ENCODE measurements at places on chromosomes 11 and 22.

- no peak for DNase-seq
Observed at GRCh38 chr22:27409299-27409698, 392.3 kb downstream of the MN1 start.

- no peak for DNase-seq
Observed at GRCh38 chr11:46984987-46985386, 48.4 kb downstream of the CSTPP1 start.

GRCh38 chr11:120098503-120099020 lies 39.4 kb downstream of the TRIM29 start:
- no peak for DNase-seq

- DNase-seq: no peak
Observed at GRCh38 chr11:84407091-84407490, 1120.9 kb upstream of the CCDC90B start.

DNA sequence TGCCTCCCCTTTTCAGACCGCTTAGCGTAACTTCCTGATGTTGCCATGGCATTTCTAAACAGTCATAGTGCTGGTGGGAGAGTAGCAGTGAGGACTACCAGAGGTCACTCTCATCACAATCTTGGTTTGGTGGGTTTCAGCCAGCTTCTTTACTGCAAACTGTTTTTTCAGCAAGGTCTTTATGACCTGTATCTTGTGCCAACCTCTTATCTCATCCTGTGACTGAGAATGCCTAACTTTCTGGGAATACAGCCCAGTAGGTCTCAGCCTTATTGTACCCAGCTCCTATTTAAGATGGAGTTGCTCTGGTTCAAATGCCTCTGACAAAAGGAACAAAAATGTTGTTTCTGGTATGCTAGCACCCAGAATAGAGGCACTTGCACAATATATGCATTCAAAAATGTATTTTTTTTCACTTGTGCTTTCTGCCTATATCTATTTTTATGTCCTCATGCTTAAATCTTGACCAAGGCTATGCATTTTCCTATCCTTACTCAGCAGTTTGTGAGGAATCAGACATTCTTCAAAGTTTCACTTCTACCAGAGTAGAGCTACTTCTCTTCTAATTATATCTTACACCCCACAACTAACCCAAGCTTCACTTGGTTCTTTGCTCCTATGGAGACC lies 16.1 kb upstream of the OR51M1 start:
- DNase-seq: no peak

GRCh38 chr22:47315862-47316419 lies 553.5 kb downstream of the TBC1D22A start:
- no peak for DNase-seq

DNA sequence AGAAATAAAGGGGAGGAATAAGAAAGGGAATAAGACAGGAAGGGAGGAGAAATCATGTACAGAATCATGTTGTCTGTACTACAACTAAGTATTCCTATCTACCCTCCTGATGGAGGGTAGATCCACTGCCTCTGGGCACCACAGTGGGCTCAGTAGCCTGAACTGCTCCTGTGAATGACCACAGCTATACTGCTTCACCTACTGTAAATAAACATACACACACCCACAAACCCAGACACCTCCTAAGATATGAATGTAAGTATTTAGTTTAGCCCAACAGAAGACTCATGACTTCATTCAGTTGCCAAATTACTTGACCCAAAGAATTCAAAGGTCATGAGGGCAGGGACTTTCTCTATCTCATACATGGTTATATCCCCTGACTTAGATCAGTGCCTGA lies 177.3 kb upstream of the C11orf58 start:
- no peak for DNase-seq

DNA sequence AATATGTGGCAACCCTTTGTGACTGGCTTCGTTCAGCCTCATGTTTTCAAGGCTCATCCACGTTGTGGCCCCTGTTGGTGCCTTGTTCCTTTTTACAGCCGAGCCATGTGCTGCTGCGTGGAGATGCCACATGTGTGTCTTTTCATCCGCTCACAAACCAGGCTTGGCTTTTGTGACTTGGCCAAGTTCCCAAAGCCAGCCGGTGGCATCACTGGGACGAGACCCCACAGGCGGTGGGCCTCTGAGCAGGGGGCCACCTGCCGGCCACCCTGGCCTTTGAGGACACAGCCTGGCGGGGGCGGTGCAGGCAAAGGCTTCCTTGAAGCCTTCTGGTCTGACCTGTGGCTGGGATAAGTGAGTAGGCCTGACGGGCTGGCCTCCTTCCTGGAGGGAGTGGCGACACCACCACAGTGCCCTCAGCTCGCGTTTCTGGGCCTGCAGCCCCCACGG lies 10.5 kb downstream of the GRK2 start:
- DNase-seq: no peak

DNA sequence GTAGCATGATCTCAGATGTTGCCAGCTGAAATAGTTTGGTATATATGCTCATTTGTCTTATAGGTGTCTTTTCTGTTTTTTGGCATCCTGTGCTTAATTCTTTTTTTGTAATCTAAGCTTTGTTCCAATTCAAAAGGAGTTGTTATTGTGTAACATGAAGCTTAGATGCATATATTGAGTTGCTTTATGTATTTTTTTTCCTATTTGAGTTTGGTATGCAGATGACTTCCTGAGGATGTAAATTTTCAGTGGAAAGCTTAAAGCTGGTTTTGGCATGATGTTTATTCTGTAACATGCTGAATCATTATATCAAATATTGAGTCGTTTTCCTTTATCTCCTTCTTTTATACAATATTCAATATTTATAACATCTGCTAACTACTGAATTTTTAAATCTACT lies 69.4 kb downstream of the DDX10 start:
- DNase-seq: no peak

DNA sequence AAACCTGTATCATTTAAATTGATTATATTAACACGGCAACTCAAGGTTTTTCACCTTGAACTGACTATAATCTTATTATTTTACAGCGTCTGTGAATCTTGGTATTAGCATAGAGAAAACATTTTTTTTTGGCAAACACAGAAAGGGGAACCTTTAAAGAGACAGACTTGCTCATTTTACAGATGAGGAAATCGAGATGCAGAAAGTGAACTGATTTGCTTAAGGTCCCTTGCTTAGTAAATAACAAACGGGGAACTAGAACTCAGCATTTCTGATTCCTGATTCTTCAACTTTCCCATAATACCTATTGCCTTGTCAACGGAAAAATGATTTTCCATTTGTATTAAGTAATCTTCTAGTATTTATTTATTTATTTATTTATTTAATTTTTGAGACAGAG lies 33.2 kb upstream of the CECR2 start:
- DNase-seq: no peak

DNA sequence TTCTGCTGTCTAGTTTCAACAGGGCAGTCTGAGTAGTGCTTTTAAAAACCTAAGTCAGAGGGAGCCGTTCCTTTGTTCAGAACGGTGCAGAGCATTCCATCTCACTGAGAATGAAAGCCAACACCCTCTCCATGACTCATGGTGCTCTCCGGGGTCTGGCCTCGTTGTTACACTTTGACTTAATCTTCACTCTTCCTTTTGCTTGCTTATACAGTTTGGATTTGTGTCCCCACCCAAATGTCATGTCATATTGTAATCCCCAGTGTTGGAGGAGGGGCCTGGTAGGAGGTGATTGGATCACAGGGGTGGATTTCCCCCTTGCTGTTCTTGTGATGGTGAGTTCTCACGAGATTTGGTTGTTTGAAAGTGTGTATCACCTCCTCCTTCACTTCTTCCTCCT lies 292.2 kb downstream of the ST3GAL4 start:
- DNase-seq: no peak

GRCh38 chr22:23058063-23058462 lies 12.3 kb upstream of the GNAZ start:
- DNase-seq: no peak

DNA sequence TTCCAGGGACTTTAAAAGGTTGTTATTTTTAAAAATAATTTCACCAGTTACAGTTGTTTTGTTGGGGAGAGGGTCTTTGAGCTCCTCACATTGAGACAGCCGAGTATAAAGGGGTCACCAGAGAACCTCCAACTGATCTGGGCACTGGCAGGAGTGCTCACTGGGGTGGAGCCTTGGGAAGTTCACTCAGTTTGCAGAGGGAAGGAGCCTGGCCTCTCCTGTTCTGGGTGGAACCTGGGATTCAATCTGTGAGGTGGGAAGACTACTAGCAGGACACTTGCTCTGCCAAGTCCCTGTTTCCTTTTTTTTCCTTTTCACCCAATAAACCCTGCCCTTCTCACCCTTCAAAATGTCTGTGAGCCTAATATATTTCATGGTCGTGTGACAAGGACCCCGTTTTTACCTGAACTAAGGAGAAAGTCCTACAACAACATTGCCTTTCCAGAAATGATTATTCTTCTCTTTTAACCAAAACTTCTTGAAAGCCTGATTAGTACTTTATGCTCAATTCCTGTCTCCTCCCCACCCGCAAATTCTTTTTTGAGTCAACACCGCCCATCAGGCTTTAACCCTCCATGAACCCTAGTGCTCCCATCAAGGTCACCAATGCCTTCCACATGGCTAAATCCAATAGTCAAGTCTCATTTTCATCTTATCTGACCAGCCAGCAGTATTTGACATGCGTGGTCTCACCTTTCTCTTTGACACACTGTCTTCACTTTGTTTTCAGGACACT lies 22.0 kb upstream of the MSANTD2 start:
- DNase-seq: no peak

DNA sequence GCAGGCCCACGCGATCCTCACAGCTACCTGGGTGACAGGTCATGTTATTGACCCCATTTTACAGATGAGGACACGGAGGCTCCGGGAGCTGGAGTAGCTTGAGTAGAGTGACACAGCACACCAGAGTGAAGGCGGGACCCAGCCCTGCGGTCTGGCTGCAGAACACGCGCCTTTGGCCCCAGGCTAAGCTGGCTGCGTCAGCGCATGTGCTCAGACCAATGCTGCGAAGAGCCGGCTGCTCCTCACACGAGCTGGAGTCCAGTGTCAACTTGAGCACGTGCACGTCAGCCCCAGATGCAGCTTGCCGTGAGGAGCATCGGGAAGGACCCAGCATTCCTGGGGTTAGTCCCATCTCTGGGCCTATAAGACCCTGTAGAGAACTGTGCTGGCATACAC lies 49.9 kb downstream of the SCUBE1 start:
- no peak for DNase-seq

DNA sequence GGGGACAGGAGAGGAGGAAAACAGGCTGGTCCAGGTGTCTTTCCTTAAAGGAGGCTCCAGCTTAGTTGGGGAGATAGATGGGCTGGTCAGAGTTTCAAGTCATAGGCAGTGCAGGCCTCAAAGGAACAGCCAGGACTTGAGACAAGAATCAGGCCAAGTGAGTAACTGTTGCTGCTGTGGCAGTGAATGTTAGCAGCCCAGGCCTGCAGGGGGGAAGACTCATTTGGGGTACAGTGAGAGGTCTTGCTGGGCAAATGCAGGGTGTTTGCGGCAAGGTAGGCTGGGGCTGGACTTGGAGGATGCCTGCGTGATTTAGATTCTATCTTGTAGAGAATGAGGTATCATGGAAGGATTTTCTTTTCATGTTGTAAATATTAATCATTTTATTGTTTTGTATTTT lies 24.1 kb downstream of the PTPRJ start:
- DNase-seq: no peak

GRCh38 chr11:118640332-118641154 lies 33.1 kb downstream of the PHLDB1 start:
- no peak for DNase-seq

DNA sequence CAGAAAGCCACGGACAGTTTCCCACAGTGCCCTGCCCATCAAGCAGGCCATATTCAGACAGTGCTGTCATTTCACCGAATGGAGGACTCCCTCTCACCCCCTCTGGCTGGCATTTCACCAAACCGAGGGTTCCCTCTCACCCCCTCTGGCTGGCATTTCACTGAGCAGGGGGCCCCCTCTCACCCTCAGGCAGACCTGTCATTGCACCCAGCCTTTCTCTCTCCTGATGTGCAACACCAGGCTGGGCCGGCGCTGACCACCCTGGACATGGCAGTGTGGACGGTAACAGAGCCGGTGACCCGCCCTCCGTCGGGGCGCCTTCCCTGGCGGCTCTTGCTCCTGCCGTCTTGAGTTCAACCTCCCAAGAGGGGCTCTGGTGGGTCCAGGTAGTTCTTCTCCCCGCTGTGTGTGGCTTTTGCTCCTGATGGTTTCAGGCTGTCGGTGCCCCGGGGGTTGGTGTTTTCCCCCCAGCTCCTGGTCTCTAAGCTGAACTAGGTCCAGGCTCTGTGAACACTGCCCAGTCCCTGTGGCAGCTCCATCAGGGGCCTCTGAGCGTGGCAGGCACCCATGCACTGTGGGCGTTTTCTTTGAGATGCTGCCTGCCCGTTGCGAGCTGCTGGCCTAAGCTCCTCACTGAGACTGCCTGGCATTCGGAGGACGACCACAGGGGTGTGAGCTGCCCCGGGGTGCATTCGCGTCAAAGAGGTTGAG lies 46.9 kb downstream of the SMIM38 start:
- DNase-seq: no peak

- no peak for DNase-seq
Observed at GRCh38 chr11:110200241-110200640, 96.2 kb downstream of the RDX start.

DNA sequence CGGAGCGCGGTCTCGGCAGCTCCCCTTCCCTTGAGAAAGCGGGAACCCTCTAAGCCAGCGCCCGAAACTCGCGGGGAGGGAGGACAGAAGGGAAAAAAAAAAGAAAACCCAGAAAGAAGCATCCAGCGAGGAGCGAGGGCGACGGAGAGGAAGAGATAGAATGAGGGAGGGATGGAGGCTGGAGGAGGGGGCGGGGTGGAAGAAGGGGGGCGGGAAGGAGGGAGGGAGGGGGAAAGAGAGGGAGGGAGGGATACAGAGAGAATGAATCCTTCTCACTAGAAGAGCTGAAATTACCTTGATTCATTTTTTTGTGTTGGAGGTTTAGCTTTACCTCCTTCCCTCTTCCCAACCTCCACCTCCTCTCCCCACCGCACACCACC lies 19.3 kb upstream of the BDNF start:
- no peak for DNase-seq

- no peak for DNase-seq
Observed at GRCh38 chr11:26704249-26704648, 17.6 kb downstream of the SLC5A12 start.

DNA sequence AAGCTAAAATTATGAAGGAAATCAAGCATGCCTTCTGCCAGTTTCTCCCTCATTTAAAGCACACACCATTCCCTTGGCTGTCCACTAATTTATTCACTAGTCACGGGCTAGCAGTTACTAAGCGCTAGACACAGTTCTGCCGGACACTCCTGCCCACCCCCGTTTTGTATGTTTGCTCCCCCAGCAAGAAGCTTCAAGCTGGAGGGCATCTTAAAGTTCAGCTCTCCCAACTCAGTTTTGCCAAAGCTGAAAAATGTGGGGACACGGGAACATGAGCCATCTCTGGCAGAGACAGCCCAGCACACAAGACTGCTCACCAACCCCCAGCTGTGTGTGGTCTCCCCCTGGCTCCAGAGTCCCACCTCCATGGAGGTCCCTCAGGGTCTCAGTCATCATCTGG lies 263.6 kb downstream of the BRD1 start:
- no peak for DNase-seq

GRCh38 chr11:72217841-72218240 lies 1.2 kb downstream of the FOLR2 start:
- no peak for DNase-seq
